ENCODE measurements at places on chromosomes 3 and 15. TPM values are rescaled to one million over a fixed set of nuclear protein-coding genes. Genes with fewer than 3 reads are reported as not detected.

The ATP8B4 gene
- 16.6 TPM for total RNA-seq

The SKOR1 gene
- 0.49 TPM for total RNA-seq

The CCR8 gene
- total RNA-seq = not detected

The CD276 gene
- total RNA-seq = 99.5 TPM

The CCR9 gene
- not detected for total RNA-seq

The FGF7 gene
- total RNA-seq = 157 TPM

The CLRN1 gene
- total RNA-seq = 0.32 TPM

The SPINT1 gene
- 0.12 TPM for total RNA-seq

The C3orf20 gene
- total RNA-seq = not detected

The ZNF774 gene
- total RNA-seq = 0.85 TPM

The GATM gene
- not detected for total RNA-seq

The TNFAIP8L3 gene
- 2.7 TPM for total RNA-seq

The GTF2A2 gene
- 23.5 TPM for total RNA-seq

The ADAMTS17 gene
- total RNA-seq = 0.16 TPM

The VEPH1 gene
- total RNA-seq = 17.2 TPM

The CHRM5 gene
- total RNA-seq = under 0.01 TPM

The AGBL1 gene
- total RNA-seq = not detected

The MME gene
- total RNA-seq = 1,611 TPM

The CCR1 gene
- total RNA-seq = 0.81 TPM

The LSAMP gene
- 0.12 TPM for total RNA-seq

The GOLGA6L24 gene
- not detected for total RNA-seq

The FRMD4B gene
- total RNA-seq = 4.0 TPM

The POTEB2 gene
- total RNA-seq = not detected

The WDR72 gene
- total RNA-seq = not detected

Measured in hair follicle dermal papilla cell (primary cell).